AG08396 (cell line): ENCODE measurements at places on chromosomes 6 and 20.
A peak's percentile ranks its signal among the peaks of the same experiment; 100 is the strongest.

DNA sequence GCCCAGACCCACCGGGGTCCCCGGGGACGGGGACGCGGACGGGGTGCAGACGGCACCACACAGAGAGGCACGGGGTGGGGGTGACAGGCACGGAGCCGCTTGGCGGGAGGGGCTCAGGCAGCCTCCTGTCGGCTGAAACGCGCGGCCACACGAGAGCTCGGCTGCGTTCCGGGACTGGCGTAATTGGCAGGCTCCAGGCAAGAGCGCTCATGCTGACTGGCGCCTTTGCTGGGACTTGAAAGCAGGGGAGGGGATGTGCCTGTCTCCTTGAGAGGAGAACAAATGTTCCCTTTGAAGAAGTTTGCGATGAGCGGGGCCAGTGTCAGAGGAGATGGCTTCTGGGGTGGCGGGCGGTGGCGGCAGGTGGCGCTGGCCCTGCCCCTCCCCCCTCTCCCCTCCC, 25.8 kb downstream of the BHLHE23 start:
- peak; percentile 50 for DNase-seq

DNA sequence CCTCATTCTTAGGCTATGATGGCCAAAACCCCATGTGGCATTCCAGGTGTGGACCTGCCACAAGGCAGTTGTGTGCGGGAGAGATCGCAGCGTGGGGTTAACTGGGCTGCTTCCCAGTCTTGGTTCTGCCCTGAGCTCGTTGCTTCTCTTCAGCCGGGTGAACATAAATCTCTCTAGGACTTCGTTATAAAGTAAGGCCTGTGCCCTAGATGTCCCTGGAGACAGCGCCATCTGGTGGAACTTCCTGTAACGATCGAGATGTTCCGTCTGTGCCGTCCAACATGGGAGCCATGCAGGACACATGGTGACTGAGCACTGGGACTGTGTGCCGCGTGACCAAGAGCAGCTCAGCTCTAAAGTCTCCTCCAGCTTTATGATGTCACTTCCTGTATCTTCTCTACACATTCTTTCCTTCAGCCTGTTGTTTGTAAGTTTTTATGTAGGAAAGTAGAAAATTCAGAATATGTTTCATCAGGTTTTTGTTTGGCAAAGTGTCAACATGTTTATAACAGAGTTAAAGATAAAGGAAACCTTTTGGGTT, 26.8 kb upstream of the RPP40 start:
- peak; percentile 85 for DNase-seq

GRCh38 chr6:139590206-139590605, 215.8 kb upstream of the CITED2 start:
- no peak for DNase-seq

DNA sequence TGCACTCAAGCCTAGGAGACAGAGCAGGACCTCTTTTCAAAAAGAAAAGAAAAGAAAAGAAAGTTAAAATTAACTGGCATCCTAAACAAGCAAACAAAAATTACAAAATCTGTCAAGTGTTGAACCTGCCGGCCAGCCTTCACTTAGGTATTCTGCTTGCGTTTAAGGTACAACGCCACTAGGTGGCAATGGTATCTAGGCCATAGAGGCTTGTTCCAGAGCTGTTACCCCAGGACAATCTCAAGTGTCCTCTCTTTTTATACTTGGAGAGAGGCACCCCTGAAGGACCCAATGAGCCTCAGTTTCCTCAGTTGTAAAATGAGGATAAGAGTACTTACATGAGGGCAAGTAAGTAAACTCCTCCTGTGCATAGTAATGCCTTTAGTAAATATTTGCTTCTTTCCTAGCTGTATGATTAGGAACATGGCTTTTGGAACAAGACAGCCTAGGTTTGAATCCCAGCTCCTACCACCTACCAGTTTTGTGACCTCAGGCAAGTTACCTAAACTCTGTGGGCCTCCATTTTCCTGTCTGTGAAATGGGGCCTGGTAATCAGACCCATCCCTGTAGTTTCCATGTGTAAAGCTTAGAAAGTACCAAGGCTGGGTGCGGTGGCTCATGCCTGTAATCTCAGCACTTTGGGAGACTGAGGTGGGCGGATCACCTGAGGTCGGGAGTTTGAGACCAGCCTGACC, 5.8 kb upstream of the PACSIN1 start:
- DNase-seq: peak; percentile 61

DNA sequence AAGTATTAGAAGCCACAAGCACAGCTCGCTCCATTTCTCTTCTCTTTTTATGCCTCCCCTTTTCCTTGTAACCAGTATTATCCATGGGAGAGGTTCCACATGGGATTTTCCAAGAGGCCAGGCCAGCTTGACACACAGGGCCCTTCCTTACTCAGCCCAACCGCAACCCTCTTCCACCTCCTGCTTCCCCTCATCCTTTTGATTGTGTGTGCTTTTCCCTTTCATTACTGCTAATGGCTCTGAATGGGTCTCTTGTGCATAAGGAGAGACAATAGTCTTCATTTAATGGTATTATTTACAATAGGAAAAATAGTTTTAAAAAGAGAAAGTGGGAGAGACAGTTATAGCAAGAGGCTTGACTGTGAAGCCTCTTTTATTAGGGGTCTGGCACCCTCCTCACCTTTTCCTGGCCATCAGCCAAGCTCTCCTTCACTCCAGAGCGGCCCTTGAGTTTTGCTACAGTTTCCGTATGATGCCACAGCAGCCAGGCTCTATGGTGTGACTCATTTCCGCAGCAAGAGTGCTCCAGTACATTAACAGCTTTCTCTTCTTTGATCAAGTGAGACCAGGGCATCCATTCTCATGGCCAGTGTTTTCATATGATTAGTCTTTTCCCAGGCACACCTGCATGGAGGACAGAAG, 579.5 kb downstream of the TFAP2B start:
- no peak for DNase-seq

- DNase-seq: no peak
Observed at GRCh38 chr6:119942078-119942752, 592.7 kb upstream of the MAN1A1 start.

GRCh38 chr6:106510090-106510970, 119.0 kb downstream of the RTN4IP1 start:
- DNase-seq: peak; percentile 39

GRCh38 chr6:107409942-107410341, 49.4 kb downstream of the PDSS2 start:
- no peak for DNase-seq

DNA sequence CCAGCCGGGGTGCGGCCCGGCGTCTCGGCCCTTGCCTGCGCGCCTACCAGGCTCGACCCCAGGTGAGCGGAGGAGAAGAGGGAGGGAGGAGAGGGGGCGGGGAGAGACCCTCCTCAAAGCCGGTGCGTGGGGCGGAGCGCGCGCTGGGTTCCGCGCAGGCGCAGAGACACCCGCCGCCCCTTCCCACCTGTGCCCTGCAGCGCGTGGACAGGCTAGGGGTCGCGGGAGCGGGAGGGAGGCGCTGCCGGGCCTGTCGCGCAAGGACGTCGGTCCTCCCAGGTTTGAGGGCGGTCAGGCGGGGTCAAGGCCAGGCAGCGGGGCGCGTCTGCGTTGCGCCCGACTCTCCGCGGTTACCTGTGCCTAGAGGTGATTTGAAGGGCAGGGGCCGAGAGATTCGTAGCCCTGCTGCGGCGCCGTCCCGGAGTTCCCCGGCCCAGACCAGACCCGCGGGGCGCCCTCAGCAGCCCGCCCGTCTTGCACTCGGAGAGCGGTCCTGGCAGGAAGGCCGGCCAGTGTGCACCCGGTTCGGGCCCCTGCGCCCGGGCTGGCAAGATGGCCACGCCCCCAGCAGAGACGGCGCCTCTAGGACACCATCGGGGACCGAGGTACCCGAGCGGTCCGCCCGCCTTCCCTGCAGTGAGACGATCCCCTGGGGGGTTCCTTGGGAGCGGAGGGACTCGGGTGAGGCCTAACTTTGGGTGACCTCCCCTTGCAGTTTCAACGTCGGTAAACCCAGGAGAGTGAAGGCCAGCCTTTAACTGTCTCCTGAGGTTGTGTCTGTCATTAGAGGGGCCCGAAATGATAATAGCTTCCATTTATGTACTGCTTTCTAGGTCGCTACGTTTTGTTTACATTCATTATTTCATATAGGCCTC, 546 bp downstream of the C6orf136 start:
- DNase-seq: peak; percentile 84

GRCh38 chr6:79841577-79842375, 105.6 kb downstream of the ELOVL4 start:
- DNase-seq: no peak

DNA sequence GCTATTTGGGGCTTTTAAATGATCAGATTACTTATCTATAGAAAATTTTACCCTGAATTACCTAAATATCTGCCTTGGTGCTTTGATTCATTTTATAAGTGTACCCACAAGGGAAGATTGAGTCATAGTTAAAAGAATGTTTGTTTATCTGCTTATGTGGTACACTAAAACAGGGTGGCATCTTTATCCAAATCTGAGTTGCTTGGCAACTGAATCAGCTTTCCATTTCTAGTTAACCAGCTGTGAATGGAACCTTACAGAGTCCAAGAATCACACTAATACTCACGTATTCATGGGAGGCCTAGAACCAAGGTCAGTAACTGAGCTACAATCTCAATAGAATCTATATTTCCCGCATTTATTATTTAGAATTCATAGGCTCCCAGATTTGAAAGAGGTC, 44.0 kb upstream of the CAP2 start:
- peak; percentile 6 for DNase-seq

GRCh38 chr6:125748406-125749172, 843 bp upstream of the HEY2 start:
- peak; percentile 19 for DNase-seq

DNA sequence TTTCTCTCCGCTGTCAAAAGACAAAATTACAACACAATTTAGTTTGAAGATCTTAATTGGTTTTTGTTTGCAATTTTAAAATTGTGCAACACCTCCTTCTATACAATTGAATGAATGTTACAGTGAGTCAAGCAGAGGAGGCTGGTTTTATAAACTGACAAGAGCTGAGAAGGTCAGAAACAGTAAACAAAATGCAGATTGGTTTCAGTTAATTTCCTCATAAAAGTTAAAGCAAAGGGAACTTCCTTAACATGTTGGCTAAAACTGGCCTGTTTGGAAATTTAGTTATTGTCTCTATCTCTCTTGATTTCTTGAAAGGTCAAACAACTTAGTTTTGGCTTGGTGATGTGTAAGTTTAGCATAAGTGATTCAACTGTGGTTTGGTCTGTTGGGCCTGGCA, 22.2 kb downstream of the KHDC1L start:
- DNase-seq: peak; percentile 27

DNA sequence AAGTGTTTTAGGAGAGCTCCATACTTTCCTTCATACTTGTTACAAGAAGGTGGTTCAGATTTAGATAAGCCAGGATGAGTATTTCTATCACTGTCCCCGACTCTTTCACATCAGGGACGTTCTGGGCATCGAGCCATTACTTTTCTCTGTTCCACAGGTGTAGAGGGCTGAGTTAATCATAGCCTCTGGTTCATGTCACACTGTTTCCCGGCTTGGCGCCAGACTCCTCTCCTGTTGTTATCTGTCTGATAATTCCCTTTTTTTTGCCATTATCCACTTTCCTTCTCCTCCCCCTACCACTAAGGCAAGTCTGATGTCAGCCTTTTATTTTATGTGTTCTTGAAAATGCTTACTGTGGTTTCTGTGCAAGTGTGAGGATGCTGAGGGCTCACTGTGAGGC, 593.4 kb downstream of the UTRN start:
- DNase-seq: no peak

DNA sequence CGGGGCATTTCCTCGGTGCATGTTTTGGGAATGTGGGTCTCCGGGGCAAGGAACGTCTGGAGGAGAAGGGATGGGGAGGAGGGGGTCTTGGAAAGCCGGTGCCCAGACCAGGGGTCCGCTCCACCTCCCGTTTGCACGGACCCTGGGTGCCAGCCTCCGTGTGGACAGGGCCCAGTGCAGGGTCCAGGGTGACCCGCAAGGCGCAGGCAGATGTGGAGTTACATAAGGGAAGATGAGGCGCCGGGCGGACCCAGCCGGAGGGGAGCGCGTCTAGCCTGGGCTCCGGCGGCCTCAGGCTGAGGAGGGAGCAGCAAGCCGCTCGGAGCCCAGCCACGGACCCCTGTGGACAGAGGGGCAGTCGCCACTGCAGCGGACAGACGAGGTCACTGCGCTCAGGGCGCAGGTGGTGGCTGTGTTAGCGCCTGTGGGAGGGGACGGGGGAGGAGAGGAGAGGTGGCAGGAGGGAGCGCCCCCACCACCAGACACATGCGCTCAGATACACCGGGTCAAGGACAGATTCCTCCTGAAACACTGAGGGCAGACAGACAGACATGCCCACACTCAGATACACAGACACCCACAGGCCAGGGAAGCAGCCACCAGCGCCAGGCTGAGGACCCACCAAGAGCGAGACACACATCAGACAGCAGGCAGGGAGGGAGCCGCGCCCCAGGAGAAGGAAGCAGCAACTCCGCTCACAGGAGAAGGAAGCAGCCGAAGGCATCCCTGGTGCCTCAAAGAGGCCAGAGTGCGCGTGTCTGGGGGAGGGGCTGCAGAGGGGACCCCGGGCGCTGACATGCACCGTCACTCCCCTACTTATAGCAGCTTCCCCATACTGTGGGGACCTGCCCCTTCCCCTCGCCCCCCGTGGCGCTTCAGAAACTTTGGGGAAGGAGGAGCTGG, 839 bp upstream of the HRH3 start:
- no peak for DNase-seq

DNA sequence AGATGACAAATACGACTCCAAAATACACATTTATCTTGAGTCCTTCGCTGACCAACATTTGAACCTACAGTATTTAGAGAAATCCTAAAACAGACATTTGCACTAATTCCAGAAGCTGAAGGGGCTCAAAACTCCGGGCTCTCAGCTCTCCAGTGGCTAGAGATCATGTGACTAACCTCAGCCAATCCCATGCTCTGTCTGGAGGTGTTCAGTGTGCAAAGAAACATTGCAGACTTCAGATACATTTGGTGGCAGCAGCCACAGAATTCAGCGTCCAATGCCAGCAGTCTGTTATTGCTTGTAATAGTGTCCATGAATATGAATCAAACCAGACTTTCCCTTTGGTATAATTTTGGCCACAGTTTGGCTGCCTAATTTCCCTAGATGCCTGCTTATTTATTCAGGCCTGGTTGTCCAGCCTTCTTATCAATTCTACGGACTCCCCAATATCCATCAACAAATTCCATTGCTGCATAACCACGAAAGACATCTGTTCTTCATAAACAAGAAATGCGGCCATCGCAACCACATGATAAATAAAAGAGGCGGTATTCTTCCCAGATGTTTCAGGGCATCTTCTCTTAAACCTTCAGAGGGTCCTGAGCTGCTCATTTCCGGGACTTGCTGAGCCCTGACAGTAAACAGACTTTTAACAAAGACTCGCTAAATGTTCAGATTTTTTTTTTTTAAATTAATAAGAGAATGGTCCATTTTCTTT, 14.5 kb upstream of the CYP24A1 start:
- no peak for DNase-seq

DNA sequence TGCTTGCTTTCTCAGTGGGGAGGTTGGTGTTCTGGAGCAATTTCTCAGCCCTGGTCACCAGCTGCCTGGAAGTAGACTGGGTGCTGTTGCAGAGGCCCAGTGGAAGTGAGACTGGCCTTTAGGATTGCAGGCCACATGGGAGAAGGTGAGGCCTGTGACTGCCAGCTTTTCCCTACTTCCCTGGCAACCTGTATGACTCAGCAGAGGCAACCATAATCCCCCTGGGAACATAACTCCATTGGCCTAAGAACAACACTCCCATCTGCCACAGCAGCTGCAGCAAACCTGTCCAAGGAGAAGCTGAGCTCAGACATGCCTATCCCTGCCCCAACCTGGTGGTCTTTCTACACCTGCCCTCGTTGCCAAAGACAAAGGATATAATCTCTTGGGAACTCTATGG, 473.5 kb upstream of the SPTLC3 start:
- DNase-seq: no peak
